ENCODE measurements at places on chromosomes 11 and 22.
A peak's percentile ranks its signal among the peaks of the same experiment; 100 is the strongest.

- no peak for DNase-seq
Measured at GRCh38 chr11:1218256-1218787, 4.5 kb upstream of the MUC5B start.

DNA sequence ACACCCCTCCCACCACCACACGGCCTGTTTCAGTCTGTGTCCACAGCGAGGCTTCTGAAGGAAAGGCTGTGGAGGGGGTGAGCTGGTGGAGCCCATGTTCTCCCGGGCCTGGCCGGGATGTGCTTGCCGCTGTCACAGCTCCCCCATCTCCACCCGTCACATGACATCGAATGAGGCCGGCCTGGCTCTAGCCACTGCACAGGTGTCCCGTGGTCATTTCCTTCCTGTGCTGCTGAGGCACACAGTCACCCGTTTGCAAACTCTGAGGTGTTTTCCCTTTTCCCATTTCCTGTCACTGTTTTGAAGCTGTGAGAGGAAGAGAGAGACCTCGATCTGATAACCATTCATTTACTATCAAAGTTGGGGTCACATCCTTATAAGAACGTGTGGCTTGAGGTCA lies 55.7 kb upstream of the CLDN5 start:
- DNase-seq = no peak

- DNase-seq = no peak
Measured at GRCh38 chr22:33569018-33569417, 351.3 kb downstream of the LARGE1 start.

- DNase-seq = no peak
Measured at GRCh38 chr22:25621986-25622385, 57.5 kb downstream of the GRK3 start.

GRCh38 chr11:64253481-64253880 lies 2.2 kb downstream of the PLCB3 start:
- no peak for DNase-seq

DNA sequence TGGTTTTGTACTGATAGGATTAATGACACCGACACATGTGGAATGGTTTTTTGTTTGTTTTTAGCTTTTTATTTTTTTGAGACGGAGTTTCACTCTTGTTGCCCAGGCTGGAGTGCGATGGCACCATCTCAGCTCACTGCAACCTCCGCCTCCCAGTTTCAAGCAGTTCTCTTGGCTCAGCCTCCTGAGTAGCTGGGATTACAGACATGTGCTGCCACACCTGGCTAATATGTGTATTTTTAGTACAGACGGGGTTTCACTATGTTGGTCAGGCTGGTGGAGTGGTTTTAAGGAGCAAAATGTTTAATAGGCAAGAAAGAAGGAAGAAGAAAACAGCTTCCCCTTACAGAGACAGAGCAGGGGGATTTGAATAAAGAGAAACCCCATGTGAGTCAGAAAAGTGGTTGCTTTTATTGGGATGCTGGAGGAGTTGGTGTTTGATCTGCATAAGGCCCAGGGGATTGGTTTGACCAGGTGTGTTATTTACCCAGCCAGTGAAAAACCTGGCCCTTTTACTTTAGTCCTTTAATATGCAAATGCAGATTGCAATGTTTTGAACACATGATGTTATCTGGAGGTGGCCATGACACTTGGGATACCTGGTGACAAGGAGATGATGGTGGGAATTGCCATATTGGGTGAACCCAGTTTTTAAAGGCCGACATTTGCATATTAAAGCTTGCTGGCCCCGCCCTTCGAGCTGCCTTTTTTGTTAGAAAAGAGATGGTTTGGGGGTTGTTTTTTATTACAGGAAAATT lies 24.3 kb downstream of the SUSD2 start:
- DNase-seq = no peak

- no peak for DNase-seq
Measured at GRCh38 chr22:17145021-17145680, 13.9 kb downstream of the HDHD5 start.

GRCh38 chr11:124859171-124859570 lies 6.1 kb upstream of the ROBO3 start:
- no peak for DNase-seq

GRCh38 chr11:121586750-121587149 lies 134.0 kb upstream of the SORL1-AS1 start:
- DNase-seq = no peak

GRCh38 chr11:19805827-19806226 lies 93.2 kb downstream of the NAV2 start:
- DNase-seq = no peak

GRCh38 chr11:80473562-80473961 lies 1032.7 kb upstream of the TENM4 start:
- peak; percentile 38 for DNase-seq

GRCh38 chr11:69308491-69308911 lies 14.5 kb downstream of the MYEOV start:
- DNase-seq = no peak

- DNase-seq = no peak
Measured at GRCh38 chr11:86977441-86978050, 22.4 kb upstream of the FZD4 start.

DNA sequence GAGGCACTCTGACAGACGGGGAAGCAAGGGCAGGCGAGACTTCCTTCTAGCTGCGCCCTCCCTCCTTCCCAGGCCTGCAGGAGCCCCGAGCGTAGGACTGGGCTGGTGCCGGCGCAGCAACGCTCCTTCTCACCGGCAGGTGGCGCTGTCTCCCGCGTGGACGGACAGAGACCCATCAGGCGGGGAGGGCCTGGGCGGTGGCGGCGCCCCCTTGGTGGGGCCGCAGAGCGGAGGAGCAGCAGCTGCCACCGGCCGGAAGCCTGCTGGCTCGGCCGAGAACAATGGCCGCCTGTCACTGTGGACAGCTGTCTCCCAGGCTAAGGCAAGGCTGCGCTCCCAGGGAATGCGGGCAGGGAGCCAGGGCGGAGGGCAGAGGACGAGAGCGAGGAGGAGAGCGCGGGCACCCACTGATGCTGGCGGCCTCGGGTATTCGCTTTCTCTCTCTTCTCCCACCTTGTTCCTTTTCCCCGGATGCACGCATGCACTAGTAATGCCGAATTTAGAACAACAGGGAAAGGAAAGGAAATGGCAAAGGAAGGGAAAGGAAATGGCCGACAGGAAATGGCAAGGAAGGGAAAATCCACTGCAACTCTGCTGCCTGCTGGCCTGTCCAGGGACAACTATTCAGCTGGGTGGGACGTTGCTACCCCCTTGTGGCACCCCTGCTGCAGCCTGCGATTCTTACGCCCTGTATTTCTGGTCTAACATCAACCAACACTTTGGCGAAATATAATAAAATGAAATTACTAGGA lies 14.4 kb downstream of the PPM1F start:
- no peak for DNase-seq

- no peak for DNase-seq
Measured at GRCh38 chr22:46308283-46308988, 11.8 kb downstream of the GTSE1 start.

- DNase-seq = no peak
Measured at GRCh38 chr22:29044657-29045176, 16.9 kb downstream of the C22orf31 start.

- DNase-seq = no peak
Measured at GRCh38 chr11:16966930-16967671, 47.1 kb downstream of the PLEKHA7 start.

DNA sequence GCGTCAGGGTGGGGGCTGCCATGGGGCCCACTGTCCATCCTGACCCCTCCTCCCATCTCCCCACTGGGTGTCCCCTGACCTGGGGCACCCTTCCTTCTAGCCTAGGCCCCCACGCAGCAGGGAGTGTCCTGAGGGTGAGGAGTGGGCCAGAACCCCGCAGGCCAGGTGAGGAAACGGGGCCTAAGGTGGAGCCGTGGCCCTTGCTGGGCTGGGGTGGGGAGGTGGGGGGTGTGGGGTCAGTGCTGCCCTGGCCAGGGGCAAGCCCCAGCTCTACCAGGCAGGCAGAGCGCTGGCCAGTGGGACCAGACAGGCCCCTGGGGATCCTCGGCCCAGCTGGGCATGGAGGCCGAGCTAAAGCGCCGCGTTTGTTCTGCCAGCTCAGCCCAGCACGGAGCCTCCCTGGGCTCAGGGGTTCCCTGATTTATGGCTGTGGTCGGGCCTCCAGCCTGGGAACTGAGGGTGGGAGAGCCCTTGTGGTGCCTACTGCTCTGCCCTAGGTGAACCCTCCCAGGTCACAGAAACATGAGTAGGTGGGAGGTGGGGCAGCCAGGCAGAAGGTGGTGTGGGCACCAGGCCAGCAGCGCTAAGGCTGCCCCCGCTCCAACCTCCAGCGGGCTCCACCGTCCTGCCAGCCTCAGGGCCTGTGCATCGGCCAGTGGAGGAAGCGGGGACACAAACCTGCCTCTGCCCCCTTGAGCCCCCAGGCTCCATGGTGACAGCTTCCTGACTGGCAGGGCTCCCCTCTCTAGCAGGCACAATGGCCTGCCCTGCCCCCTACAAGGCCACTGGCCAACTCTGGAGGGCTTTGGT lies 22.4 kb downstream of the TRMU start:
- no peak for DNase-seq

DNA sequence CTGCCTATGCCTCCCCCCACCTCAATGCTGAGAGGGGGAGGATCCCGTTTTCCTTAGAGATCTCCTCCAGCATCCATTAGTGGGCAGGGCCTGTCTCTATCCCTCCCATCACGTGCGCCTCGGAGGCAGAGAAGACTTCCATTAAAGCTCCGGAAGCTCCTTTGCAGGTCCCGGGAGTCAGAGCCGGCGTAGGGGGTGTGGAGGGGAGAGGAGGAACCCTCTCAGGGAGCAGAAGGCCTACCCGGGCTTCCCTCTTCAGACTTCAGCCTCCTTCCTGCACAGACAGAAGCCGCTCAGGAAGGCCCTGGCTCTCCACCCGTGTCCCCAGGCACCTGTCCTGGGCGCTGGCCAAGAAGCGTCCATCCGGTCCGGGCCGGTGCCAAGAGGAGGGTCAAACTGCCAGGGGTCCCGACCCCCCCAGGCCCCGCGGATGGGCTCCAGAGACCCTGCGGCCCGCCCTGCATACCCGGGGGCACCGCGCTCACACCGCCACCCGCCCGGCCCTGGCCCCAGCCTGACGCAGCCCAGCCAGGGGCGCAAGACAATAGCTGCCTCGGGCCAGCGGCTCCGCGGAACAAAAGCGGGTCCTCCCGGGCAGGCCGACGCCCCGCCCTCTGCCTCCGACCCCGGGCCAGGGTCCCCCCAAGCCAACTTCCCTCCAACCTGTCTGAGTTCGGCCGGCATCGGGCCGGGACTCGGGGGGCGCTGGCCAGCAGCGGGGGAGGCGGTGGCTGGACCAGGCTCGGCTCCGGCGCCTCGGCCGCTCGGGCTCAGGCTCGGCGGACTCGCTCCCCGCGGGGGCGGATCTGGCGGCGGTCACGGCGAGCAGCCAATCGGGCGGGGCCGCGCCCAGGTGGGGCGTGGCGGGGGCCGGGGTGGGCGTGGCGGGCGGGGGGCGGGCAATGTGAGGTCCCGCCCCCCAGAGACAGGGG lies 29.9 kb downstream of the ARVCF start:
- no peak for DNase-seq

DNA sequence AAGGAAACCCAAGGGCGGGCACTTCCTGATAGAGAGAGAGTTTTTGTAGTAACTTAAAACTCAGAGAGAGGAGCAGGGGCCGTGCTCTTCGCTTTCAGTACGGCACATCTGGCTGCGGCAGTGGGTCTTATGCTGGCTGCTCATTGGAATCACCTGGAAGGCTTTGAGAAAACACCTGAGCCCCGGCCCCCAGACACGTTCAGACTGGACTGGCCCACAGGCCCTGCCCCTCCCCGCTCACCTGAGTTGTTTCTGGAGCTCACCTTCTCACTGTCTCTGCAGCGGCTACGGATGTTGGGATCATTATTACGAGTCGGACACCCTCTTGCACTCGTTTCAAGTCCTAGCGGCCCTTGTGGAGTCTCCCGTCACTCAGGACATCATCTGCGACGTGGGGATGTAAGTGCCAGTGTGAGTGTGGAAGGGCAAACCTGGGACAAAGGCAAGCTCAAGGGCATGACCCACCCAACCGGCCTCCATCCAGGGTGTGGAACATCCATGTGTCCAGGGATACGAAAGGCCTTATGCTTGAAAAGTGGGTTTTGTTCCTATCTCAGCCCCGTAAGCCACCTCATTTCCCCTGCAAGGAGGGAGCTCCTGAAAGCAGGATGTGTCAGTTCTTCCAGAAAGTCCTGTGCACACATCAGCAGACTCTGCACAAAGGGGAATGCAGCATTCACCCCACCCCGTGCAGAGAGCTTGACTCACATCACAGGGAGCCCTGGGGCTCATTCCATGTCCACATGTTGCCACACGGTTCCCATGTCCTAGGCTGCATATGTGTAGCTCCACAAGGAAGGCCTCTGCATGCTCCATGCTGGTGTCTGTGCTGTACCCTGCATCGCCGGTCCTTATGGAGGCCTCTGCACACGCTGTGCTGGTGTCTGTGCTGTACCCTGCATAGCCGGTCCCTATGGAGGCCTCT lies 5.4 kb downstream of the NADSYN1 start:
- no peak for DNase-seq

- DNase-seq = no peak
Measured at GRCh38 chr11:86606270-86606835, 66.1 kb downstream of the ME3 start.

DNA sequence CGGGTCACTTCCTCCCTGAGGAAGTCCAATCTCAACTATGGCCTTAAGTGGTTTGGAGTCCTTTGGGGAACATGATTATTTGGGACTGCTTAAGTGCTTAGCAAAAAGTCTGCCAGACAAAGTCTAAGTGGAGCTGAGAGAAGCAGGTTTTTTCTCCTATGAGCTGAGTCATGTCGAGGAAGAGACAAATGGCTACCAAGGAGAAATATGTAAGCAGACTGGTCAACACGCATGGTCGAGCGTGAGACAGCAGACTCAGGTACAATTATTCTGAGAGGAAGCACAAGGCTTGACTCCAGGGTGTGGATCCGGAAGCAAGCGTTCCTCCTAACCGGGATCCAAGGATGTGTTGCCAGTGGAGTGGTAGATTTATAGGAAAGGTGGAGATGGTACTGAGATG lies 30.6 kb downstream of the UBASH3B start:
- DNase-seq = no peak

GRCh38 chr11:43582863-43583462 lies 97.6 kb upstream of the HSD17B12 start:
- DNase-seq = no peak

DNA sequence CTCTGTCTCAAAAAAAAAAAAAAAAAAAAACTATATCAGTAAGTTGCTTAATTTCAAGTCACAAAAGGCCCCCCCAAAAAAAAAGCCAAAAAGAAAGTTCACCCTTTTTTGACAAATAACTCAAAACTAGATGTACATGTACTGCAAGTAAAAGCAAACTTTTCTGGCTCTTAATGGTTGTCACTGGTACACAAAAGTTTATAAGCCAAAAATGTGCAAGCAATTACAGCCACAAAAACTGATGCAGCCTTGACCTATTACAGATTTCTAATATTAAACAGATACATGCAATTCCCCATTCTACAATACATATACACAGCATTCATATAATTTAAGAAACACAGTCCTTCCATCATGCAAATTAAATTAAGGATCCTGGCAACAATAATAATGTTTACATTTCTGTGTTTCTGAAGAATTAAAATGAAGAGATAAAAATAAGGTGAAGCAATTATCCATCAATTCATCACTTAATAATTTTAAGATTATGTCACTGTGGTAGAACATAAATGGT lies 18.6 kb downstream of the PICALM start:
- no peak for DNase-seq

GRCh38 chr11:88418508-88418907 lies 81.0 kb upstream of the CTSC start:
- no peak for DNase-seq

- no peak for DNase-seq
Measured at GRCh38 chr11:125111001-125111342, 454 bp downstream of the TMEM218 start.

Data from iPS DF 19.7 (cell line).